ENCODE measurements at places on chromosomes 16 and 17.

DNA sequence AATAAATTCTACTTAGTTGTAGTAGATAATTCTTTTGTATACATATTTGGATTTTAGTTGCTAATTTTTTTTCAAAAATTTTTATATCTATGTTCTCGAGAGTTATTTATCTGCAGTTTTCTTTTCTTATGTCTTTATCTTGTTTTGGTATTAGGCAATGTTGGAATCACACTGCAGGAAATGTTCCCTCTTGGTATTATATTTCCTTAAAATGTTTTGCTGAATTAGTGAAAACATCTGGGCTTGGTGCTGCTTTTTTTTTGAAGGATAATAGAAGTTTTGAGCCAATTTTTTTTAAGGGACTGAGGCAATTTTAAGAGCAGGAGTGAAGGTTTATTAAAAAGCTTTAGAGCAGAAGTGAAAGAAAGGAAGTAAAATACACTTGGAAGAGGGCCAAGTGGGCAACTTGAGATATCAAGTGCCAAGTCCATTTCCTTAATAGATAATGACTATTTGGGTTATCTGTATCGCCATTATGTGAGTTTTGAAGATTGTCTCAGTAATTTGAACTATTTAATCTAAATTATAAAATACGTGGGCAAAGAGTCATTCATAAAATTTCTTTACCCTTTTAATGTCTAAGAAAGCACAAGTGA lies 1390.1 kb upstream of the CDH8 start:
- no peak for DNase-seq

DNA sequence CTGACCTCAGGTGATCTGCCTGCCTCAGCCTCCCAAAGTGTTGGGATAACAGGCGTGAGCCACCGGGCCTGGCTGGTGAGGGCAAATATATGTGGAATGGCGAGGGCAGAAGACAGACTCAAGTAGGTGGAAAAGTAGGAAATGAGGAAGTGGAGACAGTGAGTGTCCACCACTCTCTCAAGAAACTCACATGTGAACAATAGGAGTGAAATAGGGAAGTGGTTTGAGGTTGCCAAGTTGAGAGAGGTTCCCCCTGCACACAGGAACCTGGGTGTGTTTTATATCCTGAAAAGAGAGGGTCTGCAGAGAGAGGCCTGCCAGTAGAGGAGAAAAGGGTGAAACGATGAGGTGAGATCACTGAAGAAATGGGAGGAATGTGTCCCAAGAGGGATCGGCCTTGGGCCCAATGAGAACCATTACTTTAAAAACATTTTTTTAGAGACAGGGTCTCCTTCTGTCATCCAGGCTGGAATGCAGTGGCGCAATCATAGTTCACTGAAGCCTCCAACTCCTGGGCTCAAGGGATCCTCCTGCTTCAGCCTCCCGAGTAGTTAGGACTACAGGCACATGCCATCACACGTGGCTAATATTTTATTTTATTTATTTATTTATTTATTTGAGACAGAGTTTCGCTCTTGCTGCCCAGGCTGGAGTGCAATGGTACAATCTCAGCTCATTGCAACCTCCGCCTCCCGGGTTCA lies 17.1 kb upstream of the CORO1A start:
- no peak for DNase-seq

- DNase-seq, result no peak
Measured at GRCh38 chr16:79838496-79839259, 238.1 kb upstream of the MAF start.

DNA sequence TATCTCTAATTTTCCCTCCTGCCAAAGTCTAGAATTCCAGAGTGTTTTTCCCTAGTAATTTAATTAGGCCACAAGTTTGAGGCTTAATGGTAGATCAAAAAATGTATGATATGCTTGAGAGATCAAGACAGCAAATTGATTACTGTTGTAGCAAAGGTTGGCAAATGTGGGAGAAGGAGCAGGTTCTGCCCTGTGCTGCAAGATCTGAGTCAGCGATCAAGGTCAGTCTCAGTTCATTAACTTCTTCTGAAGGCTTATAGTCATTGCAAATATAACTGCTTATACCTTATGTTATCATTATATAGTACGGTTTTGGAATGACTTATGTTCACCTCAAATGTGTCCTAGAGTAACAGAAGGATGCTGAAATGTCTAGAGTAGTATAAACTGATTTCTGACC lies 231.1 kb upstream of the TBX2 start:
- DNase-seq, result no peak

- no peak for DNase-seq
Measured at GRCh38 chr16:83681381-83681956, 126.3 kb upstream of the HSBP1 start.

- DNase-seq, result no peak
Measured at GRCh38 chr16:26178298-26178697, 486.5 kb downstream of the HS3ST4 start.

DNA sequence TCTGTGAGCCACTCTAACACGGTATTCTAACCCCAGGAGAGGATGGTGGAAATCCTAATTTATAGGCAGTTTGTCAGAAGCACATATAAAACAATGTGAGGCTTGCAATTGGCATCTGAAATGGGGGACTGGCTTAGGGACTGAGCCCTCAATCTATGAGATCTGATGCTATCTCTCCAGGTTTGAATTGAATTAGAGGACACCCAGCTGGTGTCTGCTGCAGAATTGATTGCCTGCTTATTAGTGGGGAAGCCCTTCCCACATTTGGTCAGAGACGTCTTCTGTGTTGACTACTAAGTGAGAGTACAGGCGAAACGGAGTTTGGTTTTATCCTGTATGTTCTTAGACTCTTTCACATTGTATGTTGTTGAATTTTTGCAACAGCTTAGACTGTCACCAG lies 13.6 kb upstream of the TMIGD1 start:
- no peak for DNase-seq

DNA sequence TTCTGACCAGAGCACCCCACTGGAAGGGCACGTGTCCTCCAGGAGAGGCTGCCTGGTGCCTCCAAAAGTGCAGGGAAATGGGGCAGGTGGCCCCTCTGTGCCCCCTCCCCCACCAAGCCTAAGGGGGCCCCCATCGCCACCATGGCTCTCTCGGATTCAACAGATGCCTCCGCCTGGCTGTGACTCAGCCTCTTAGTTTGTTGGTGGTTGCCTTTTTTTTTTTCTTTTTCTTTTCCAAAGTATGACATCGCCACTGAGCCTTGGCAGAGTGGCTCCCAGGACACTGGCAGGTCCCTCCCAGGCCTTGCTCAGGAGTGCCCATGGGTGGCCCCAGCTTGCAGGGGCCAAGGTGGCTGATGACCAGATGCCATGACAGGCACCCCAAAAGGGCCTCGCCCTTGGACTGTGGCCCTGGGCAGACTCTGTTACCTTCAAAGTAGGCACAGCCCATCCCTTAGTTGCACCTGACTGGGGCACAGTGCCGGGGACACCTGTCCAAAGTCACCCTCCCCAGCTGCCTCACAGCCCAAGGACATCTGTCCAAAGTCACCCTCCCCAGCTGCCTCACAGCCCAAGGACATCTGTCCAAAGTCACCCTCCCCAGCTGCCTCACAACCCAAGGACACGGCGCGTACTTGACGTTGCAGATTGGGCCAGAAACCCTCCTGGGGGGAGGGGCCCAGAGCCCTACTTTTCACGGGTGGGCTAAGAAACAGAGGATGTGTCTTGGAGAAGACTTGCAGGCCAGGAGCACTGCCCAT lies 29.6 kb downstream of the NPTX1 start:
- no peak for DNase-seq

GRCh38 chr17:49914096-49914490 lies 54.9 kb upstream of the DLX4 start:
- DNase-seq, result no peak

- no peak for DNase-seq
Measured at GRCh38 chr17:74282587-74283370, 8.7 kb downstream of the DNAI2 start.

All from cerebellar cortex (tissue), 1 donor.